DMS53 (cell line): ENCODE measurements at places on chromosomes 1 and 21.

DNA sequence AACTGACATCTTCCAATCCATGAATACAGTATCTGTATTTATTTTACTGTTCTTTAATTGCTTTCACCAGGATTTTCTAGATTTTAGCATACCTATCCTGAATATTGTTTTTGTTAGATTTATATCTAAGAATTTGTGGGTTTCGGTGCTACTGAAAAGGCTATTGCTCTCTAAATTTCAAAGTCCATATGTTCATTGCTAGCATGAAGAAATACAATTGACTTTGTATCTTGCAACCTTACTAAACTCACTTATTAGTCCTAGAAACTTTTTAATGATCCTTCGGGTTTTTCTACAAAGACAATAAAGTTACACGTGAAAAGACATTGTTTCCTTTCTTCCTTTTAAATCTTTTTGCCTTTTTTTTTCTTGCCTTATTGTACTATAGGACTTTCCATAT, 12.9 kb upstream of the HIVEP3 start:
- DNase-seq, result no peak

GRCh38 chr1:51330331-51331201, at the start of gene TTC39A:
TSS of gene TTC39A (minus strand) at chr1:51330562. CDS start at chr1:51330477, 85 bp downstream.
- peak; percentile 85 for DNase-seq

GRCh38 chr1:91885213-91885715, 687 bp downstream of the TGFBR3 start:
- peak; percentile 69 for DNase-seq

GRCh38 chr1:220113136-220113695, 19.3 kb downstream of the IARS2 start:
- DNase-seq, result peak; percentile 64

- DNase-seq, result no peak
Observed at GRCh38 chr1:30291526-30291925, 431.9 kb downstream of the MATN1 start.

- no peak for DNase-seq
Observed at GRCh38 chr1:43015269-43015668, 56.6 kb upstream of the SLC2A1 start.

DNA sequence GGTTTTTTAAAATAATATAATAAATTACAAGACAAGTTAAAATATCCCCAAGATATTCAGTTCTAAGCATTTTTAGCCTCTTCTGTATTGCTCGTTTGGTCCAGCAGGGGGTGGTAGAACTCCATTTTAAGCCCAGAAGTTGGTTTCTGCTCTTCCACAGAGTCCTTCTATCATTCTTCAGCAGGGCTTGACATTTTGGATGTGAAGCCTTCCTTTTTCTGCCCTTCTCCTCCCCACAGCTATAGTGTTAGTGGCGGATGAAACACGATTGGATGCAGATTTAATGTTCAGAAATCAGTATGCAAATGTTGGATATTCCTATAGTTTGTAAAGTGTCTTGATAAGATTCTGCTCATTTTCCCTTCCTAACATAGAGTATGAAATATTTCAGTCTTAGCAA, 1.4 kb downstream of the NCAM2 start:
- peak; percentile 45 for DNase-seq

DNA sequence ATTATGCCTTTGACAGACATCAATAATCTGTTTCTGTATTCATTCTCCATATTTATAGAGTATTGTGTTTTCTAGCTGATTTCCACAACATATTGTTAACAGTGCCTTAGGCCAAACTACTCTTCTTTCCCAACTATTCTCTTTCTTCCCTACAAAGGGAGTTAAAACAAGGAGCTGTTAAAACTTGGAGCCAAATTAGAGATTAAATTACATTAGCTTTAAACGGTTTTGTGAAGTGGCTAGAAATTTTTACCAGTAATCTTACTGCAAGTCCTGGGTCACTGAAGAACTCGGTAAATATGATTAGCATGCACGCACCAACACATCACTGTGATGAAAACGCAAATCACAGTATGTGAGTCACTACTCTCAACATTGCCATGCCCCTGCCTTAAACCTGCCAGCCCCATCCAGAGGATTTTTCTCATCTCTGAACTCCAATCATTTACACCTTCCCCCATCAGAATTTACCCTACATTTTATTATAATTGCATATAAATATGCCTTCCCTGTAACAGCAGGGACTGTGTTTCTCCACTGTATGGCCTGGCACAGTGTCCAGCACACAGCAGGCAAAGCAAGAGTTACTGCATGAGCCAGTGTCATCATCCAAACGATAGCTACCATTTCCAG, 1.5 kb upstream of the PRDX6 start:
- peak; percentile 26 for DNase-seq

GRCh38 chr1:245404952-245405351, 250.2 kb downstream of the KIF26B start:
- no peak for DNase-seq

GRCh38 chr1:53061123-53061858, 722 bp upstream of the PODN start:
- no peak for DNase-seq

- peak; percentile 43 for DNase-seq
Observed at GRCh38 chr1:42736152-42736551, 3.9 kb downstream of the CLDN19 start.

GRCh38 chr1:68969441-68969840, 472.6 kb upstream of the DEPDC1 start:
- DNase-seq, result peak; percentile 53

GRCh38 chr1:188027613-188028012, 1198.9 kb downstream of the PLA2G4A start:
- DNase-seq, result peak; percentile 25

- no peak for DNase-seq
Observed at GRCh38 chr1:219659005-219659600, 46.2 kb upstream of the ZC3H11B start.

- no peak for DNase-seq
Observed at GRCh38 chr21:26457817-26458216, 115.3 kb downstream of the CYYR1 start.

DNA sequence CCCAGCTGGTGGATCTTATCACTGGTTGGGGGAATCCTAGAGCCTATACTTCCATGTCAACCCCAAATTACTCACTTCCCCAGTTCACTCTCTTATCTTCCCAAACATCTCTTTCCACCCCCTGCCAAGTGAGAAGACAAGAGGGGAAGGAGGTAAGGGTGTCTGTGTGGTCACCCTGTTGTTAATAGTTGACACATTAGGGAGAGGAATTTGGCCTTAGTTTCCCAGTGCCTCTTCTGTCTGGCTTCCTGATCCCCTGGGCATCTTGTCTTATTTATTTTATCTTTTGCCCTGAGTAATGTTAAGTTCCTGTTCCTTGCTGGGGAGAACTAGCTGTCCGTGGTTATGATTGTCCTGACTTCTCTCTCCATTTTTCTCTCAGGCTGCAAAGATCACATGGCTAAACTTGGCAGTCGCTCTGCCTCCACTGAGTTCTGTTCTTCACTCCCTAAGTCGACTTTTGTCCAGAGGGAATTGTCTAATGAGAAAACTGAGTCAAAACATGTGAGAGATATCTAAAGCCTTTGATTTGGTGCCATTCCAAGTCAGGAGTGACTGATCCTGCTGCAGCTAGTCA, 157.1 kb upstream of the SYT6 start:
- DNase-seq, result no peak

- DNase-seq, result no peak
Observed at GRCh38 chr21:26246073-26246472, 75.5 kb upstream of the APP start.

GRCh38 chr1:110060034-110060661, 10.3 kb downstream of the ALX3 start:
- DNase-seq, result peak; percentile 77

GRCh38 chr1:184052194-184052559, 647 bp downstream of the TSEN15 start:
- peak; percentile 19 for DNase-seq

- no peak for DNase-seq
Observed at GRCh38 chr21:16912075-16912474, 600.8 kb upstream of the CXADR start.

DNA sequence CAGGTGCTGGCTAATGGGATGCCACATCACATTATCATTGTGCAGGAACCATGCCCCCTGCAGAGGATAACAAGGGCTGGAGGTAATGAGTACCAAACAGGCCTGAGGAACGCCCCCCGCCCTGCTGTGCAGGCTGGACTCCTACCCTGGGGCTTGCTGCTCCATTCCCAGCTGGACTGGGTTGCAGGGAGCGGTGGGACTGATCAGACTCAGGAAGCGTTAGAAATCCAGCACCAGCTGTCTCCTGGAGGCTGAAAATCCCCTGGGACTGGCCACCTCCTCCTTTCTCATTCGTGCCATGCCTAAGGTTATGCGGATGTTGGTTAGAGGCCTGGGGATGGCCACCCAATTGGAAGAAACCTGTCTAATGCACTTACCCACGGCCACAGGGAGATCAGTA, 36.9 kb upstream of the POU3F1 start:
- DNase-seq, result no peak

GRCh38 chr1:154725865-154726264, 117.9 kb upstream of the ADAR start:
- no peak for DNase-seq

- DNase-seq, result peak; percentile 53
Observed at GRCh38 chr1:17212487-17213121, 7.7 kb downstream of the PADI1 start.

DNA sequence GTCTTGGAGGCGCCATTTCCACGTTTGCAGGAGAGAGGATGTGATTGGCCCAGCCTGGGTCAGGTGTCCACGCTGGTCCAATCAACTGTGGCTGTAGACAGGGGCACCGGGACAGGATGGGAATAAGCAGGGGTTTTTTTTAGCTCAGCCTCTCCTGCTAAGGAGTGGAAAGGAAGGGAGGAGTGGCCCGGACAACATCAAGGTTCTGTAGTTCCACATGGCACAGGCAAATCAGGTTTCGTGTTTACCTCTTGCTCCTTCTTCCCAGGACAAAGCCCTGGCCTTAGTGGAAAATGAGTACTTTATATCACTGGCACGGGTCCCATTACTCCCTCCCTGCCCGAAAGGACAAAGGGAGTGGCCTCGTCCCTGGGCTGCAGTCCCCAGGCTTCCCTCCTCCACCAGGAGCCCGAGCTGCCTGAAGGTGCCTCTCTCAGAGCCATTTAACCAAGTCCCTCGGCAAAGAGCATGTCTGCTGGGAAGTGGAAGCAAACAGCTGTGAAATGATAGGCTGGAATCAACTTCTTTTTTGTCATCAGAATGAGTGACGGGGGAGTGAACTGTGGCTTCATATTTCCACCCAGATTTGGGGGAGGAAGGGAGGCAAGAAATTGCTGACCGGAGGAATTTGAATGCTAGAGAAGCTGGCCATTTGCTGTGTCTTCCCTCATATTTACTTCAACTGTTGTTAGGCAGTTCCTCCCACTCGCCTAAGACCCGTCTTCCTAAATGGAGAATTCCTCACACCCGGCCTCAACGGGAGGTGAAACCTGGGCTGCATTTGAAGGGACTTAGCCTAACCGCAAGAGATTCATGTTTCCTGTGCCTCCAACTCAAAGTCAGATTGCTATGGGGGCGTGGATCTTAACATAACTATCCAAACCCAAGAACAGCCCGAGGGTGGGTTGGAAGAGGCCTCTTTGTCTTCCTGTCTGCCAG, 84.9 kb upstream of the SLC44A3 start:
- DNase-seq, result no peak

GRCh38 chr1:35807614-35808449, at the start of gene AGO4:
TSS of gene AGO4 (plus strand) at chr1:35808016. CDS start at chr1:35808417, 401 bp downstream.
- peak; percentile 74 for DNase-seq

- no peak for DNase-seq
Observed at GRCh38 chr1:31396633-31397351, 16.2 kb upstream of the SERINC2 start.

DNA sequence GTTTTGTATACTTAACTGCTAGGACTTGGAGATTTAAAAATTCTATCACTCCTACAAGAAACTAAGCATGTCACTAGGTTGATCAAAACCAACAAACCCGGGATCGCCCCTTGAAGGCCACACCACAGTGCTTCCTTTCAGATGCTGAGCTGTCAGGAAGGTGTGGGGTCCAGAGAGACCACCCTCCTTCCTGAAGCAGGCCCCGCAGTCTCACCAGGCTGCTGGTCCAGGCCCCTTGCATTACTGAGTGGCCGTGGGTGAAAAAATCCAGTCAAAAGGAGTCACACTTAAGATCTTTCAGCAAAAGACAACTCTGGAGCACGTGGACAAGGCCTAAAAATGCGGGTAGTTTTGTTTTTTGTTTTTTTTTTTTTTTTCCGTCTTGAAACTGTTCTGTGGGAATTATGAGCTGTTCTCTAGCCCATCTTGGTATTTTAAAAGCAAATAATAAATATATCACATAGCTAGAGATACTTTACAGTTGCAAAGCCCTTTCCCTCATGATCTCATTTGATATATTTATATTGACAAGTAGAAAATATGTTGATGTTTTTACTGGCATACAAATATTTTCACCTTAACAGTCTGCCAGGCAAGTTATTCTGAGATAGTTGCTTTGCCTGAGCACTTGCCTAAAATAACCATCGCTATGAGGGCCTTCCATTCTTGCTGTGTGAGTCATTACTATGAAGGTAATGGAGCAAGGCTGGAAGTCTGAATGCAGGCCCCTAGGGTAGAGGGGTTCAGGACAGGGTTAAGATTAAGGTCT, 73.1 kb upstream of the EDEM3 start:
- no peak for DNase-seq

GRCh38 chr1:109240158-109241152, 8.9 kb upstream of the CELSR2 start:
- DNase-seq, result peak; percentile 66

DNA sequence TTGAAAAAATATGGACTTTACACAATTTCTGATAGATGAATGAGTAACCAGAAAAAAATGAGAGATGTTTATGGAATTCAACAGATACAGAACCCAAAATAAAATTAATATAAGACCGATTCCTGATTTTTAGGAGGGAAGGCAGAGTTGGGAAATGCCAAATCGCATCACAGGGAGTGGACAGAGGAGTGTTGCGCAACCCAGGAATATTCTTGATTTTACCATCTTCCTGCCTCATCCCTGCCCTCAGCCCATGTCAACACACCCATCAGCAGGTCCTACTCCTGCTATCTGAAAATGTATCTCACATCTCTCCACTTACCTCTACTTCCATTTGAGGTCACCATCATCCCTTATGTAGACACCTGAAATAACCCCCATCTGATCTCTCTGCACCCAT, 221.0 kb downstream of the DSCAM start:
- no peak for DNase-seq

DNA sequence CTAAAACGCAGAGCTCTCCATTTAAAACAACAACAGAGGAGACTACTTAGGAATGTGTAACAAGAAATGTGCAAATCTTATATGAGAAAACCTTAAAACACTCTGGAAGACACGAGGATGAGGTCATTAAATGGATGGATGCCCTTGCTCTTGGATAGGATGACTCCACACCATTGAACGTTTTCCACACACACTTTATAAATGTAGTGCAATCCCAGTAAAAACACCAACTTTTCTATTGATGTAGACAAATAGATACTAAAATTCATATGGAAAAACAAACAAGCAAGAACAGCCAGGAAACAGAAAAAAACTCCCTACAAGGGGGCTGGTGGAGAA, 18.4 kb upstream of the COL6A1 start:
- no peak for DNase-seq

GRCh38 chr1:160070243-160071163, 543 bp upstream of the KCNJ10 start:
- DNase-seq, result peak; percentile 86

DNA sequence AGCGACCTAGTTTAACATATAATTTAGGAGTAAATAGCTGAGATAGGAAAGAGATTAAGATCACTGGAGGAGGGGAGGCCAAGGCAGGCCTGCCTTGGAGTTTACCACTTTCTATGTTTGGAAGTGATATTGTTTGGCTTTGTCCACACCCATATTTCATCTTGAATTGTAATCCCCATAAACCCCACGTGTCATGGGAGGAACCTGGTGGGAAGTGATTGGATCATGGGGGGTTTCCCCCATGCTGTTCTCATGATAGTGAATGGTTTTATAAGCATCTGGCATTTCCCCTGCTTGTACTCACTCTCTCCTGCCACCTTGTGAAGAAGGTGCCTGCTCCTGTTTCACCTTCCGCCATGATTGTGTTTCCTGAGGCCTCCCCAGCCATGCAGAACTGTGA, 58.3 kb upstream of the ARTN start:
- no peak for DNase-seq
